Bladder microvascular endothelial cell (primary cell): ENCODE measurements at places on chromosomes 1 and 21. TPM values are rescaled to one million over a fixed set of nuclear protein-coding genes. Genes with fewer than 3 reads are reported as not detected.

The ATP5PB gene
- 265 and 400 TPM in 2 replicates for total RNA-seq

The PADI3 gene
- total RNA-seq, result not detected in 2 replicates

The GPR161 gene
- 11.2 and 32.2 TPM in 2 replicates for total RNA-seq

The RHD gene
- 0.57 TPM in 1 of 2 replicates, not detected in the other for total RNA-seq

The FCRLA gene
- 0.06 and 0.49 TPM in 2 replicates for total RNA-seq
